Activated gamma-delta T cell treated with anti-CD3 and anti-CD28 coated beads, Interleukin-2, amount 50 U/mL, for 16 hours (primary cell): ENCODE measurements at places on chromosomes 6 and 20.

DNA sequence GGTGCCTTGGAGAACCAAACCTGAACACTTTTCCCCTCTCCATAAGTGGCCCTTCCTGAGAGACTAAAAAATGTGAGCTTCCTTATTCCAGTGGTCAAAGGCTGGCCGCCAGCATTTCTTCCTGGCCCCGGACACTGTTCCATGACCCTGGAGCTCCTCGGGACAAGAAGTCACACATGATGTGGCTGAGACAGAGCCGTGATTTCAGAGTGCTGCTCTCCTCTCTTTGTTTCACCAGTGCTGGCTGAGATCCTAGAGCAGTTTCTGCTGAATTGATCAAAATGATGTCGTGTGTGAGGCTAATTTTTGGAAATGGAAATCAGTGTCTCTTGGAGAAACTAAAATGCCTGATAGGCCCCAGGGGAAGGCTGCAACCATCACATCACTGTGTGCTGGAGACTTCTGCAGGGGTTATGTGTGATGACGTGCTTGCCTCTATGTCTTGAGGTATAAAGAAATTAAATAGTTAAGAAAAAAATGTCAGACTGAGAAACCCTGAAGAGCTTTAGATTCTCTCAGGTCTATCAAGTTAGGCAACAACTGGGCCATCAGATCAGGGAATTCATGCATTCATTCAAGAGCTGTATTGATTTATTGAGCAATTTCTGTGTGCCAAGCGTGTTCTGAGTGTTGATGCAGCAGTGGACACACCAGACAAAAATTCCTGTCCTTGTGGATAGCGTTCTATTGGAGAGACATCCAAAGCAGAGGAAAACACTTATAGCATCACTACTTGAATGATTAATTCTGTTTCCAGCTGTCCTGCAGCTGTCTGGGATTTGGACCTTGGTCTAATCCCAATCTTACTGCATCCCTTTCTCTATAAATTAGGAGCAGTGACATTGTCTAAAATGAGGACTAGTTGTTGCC lies 72.7 kb upstream of the CCN6 start:
- no peak for DNase-seq

DNA sequence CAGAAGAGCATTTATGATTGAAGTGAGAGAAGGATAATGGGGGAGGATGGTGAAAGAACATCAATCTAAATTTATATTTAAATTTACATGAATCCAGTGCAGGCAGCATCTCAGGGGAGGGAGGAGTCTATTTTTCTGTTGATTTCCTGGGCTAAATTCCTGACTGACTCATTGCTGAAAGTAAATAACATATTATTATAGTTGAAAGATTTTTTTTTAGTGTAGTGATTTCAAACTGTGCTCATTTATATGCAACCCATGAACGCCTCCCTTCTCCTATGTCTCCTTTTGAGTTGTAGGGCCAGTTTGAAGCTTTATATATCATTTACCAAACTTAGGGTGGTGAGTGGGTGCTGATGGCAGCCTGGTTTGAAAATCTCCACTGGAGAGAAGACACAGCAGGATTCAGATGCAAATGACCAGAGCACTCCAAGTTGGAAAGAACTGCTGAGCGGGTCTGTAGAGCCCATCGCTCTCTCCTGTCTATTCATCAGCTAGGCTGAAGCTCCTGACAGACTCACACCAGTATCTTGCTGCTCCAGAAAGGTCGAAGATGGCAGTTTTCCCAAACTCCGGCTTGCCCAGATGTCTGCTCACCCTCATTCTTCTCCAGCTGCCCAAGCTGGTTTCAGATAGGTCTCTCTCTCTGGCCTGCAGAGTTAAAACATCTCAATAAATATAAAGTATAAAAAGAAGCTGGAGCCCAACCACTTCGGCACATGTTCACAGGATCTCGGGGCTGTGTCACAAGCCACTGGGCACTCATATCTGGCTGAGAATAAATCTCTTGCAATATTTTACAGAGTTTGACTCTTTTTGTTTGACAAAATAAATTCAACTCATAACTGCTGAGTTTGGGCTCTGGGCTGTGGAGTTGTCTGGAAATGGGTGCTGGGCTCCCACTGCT lies 18.3 kb downstream of the BTN2A1 start:
- DNase-seq = no peak

DNA sequence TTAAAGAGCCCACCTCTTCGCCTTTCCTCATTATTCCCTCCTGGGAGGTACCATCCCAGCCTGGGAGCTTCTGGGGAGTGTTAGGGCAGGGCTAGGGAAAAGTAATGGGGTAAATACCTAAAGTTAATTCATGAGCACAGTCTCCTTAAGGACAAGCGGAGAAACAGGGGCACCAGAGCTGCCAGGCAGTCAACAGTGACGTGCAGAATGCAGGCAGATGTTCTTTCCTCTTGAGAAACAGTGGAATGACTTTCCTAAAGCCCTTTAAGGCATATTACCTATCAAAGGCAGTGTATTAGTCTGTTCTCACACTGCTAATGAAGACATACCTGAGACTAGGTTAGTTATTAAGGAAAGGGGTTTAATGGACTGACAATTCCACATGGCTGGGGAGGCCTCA lies 76.3 kb downstream of the RNF144B start:
- DNase-seq = no peak

DNA sequence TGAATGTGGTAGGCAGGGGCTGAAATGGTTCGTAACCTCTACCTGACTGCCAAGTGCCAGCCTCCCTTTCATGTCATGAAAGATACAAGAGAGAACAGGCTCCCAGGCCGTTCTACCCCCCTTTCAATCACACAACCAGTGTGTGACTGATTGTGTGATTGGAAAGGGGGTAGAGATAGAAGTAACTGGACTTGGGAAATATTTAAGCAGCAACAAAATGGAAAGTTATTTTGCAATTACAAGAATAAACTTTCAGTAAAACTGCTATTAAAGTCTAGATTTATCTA lies 20.8 kb downstream of the CYP24A1 start:
- DNase-seq = no peak

GRCh38 chr6:89081129-89081422 lies 525 bp downstream of the PNRC1 start:
- no peak for DNase-seq

- DNase-seq = no peak
Measured at GRCh38 chr6:134564705-134565104, 246.8 kb upstream of the SGK1 start.

GRCh38 chr20:1299522-1299921 lies 29.4 kb downstream of the SDCBP2 start:
- DNase-seq = peak; percentile 17

DNA sequence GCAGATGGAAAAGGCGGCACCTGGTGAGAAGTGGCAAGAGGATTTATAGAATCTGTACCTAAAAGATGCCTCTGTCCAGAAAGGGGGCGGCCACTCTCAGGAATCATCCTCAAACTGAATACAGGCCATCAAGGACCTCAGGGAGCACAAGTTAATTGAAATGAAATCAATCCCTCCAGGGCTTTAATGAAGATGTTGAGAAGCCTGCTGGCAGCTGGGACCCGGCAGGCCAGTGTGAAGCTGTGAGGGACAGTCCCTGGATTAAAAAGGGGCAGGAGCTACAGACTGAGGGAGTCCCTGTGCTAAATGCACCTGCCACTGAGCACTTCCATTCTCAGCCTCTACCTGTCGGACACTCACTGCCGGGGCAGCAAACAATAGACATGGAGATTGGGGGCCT lies 107.7 kb upstream of the GGTLC1 start:
- no peak for DNase-seq

- DNase-seq = no peak
Measured at GRCh38 chr6:11275598-11275997, 43.1 kb upstream of the NEDD9 start.

DNA sequence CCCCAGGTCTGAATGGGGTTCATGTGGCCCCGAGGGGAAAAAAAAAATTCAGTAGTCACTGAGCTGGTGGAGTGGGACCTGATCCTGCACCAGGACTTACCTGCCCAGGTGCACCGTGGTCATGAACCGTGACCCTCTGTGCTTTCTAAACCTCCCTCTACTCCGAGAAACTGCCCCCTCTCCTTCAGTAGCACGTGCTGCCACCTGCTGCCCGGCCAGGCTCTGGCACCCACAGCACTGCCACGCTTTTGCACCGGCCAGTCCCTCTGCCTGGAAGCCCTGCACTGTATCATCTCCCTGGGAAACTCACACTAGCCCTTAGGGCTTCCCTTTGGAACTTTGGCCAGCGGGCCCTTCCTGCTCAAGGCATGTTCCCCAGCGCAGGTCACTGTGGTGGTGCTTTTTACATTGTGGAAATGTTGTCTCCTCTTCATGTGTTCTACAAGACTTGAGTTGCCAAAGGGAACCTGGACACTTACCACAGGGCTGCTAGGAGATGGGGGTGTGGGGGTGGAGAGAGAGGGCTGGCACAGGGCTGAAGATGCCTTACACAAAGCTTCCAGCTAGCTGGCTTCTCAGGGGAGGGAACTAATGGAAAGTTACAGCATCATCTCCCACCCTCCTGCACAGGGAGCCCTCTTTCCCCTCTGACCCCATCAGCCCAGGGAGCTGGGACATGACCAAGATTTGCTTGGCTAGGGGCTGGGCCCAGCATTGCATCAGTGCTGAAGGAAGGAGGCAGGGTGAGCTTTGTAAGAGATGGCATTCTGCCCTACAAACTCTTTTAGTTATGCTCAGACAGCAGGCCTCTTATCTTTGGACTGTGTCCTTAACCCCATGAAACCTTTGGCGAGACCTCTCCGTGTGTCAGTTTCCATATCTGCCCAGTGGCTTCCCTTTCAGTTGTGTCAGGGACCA lies 2.5 kb upstream of the PTPRT start:
- no peak for DNase-seq

DNA sequence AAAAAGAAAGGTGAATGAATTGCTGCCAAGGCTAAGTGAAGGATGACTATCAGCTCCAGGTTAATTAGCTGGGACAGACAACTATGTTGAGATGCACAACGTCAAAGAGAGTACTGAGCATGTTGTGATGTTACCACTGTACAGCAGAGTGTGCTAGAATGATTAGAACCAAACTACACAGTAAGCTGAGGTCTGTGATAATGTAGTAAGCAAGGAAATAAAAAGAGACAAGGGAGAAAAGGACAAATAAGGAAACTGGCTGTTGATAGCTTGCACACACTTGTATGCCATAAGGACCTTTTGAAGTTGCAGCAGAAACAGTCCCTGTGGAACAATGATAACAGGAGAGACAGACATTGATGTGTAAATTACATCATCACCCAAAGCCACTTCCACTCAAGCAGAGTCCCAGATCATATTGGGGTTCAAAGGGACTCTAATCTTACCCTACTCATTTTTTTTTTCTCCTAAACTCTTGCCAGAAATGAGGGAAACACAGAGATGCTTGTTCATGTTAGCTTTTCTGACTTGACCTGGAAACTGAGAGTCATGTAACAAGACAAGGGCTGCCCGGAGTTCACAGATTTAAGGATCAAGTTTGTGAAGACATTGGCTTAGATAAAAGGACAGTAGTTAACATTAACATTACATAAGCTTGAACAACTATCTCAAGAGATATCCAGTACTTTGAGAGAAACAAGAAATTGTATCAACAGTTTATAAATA lies 189.9 kb downstream of the CENPW start:
- no peak for DNase-seq

DNA sequence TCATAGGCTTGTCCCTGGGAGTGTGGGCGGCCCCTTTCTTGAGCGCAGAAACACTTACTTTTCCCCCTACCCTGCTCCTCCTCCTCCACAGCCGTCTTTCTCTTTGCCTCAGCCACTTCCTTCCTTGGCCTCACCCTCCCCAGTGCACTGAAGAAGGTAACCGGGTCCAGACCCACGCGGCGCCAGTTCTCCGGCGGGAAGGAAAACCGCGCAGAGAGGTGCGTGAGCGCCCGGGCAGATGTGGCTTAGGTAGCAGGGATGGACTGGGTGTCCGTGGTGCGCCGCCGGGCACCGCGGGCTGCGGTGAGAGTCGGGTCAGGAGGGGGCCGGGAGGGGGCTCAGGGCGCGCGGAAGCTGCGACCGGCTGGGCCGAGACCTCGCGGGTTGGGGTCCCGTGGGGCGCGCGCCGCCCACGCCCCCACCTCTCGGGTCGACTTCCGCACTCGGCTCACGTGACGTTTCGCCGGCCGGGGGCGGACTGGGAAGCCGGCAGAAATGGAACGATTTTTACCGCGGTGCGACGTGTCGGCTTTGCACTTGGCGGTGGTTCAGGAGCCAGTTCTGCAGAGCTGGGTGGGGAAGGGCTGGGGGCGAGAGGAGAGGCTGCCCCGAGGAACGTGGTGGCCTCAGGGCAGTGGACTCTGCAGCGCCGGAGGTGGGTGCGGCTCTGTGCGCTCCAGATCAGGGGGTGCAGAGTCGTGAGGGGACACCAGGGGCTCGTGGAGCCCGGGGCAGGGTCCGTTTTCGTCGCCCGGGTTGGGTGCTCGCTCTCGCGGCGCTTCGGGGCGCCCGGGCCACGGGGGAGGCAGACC lies at the start of gene ABRACL:
ABRACL (plus strand) TSS at position 88 of the 812 bp plus-strand sequence. CDS start 5,416 bp downstream, outside the sequence.
- DNase-seq = peak; percentile 65

- DNase-seq = no peak
Measured at GRCh38 chr6:45718871-45719270, 296.8 kb downstream of the CLIC5 start.

- no peak for DNase-seq
Measured at GRCh38 chr6:110493253-110493800, 16.9 kb upstream of the SLC22A16 start.

- no peak for DNase-seq
Measured at GRCh38 chr6:56004426-56004825, 129.0 kb upstream of the BMP5 start.

- DNase-seq = no peak
Measured at GRCh38 chr20:63703976-63704748, 3.6 kb downstream of the ARFRP1 start.

- no peak for DNase-seq
Measured at GRCh38 chr6:38077488-38078030, 258.0 kb downstream of the ZFAND3 start.

DNA sequence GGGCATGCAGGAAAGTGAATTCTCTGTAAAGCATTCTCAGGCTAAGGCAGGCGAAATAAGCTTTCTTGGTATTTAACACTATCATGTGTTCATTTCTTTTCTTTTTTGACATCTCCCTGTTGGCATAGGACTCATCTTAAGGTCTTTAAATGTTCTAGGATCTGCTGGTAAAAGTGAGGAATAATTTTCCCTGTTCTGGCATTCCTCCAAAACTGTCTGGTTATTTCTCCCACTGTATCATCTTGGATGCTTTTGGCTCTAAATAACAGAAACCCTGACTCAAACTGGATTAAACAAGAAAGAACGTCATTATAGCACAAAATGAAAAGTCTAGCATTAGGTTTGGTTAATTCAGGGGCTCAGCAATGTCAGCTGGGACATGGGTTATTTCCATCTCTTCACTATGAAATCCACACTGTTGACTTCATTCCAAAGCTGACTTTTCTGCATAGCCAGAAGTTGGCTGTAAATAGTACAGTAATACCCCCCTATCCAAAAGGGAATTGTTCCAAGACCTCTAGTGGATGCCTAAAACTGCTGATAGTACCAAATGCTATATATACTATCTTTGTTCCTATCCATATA lies 37.9 kb upstream of the SNAP25 start:
- no peak for DNase-seq

DNA sequence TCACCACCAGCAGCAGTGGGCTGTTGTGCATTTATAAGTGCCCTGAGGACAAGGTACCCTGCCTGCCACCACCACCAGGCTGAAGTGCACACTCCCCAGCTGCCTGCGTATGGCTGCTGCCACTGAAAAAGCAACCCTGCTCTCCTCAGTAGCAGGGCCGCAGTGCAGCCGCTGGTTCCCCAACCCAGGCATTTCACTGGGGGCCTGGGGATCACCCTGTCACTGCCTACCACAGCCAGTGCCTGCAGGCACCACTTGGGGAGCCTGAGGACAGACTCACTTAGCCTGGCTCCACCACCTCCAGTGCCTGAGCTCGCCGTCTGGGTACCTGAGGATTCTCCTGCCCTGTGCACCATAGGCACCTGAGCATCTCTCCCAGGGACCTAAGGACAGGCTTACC lies 215.6 kb downstream of the PACRG start:
- DNase-seq = no peak
